ENCODE measurements at places on chromosomes 13 and 19.

DNA sequence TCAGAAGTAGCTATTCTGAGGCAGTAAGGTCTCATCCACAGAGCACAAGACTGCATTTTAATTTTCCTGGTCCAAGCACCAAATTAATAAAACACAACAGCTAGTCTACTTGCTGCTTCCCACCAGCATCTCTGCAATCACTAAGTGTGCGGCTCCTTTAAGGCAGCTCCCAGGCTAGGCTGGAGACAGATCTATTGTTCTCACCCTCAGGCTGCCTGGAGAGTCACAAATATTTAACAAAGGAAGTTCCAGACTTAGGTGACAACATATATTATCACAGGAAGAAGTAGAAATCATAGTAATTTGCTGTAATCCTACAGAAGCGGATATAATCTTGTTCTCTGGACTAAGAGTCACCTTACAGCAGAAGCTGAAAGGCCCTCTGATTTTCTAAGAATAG, 2.2 kb upstream of the EID2 start:
- no peak for DNase-seq

GRCh38 chr13:54433493-54434206, 1405.0 kb downstream of the OLFM4 start:
- no peak for DNase-seq

DNA sequence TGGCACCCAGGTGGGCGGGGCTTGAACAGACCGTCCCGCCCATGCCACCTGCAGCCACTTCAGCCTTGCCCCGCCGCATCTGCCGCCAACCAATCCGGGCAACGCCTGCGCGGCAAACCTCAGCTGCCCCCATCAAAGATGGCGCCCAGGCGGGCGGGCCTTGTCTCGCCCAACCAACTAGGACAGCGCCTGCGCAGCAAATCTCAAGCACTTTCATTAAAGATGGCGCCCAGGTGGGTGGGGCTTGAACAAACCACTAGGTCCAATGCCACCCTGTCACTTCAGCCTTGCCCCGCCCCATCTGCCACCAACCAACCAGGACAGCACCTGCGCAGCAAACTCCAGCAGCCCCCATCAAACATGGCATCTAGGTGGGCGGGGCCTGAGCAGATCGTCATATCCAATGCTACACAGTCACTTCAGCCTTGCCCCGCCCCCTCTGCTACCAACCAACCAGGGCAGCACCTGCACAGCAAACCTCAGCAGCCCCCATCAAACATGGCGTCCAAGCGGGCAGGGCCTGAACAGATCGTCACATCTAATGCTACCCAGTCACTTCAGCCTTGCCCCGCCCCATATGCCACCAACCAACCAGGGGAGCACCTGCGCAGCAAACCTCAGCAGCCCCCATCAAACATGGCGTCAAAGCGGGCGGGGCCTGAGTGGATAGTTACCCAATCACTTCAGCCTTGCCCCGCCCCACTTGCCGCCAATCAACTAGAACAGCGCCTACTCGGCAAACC, 1.4 kb downstream of the PEG3 start:
- peak; percentile 99 for DNase-seq

DNA sequence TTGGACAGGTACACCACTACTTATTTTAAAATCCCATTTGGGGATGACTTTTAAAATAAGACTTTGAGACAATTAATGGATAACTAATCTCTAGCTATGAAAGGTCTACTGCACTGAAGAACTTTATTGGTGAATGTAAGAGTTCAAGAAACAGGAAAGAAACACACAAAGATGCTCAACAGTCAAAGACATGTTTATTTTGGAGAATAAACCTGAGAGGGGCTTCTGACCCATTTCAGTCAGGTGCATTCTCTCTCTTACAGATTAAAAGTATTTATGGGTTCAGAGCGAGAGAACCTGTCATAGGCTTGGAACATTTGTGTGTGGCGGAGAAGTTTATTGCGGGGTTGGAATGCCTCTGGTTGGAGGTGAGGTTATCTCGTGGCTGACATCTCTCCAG, 94.3 kb upstream of the USP29 start:
- no peak for DNase-seq

- no peak for DNase-seq
These were observed 890.9 kb downstream of the PCDH9 start for GRCh38 chr13:66339214-66339613.

GRCh38 chr13:93304868-93305613, 78.4 kb downstream of the GPC6 start:
- no peak for DNase-seq

DNA sequence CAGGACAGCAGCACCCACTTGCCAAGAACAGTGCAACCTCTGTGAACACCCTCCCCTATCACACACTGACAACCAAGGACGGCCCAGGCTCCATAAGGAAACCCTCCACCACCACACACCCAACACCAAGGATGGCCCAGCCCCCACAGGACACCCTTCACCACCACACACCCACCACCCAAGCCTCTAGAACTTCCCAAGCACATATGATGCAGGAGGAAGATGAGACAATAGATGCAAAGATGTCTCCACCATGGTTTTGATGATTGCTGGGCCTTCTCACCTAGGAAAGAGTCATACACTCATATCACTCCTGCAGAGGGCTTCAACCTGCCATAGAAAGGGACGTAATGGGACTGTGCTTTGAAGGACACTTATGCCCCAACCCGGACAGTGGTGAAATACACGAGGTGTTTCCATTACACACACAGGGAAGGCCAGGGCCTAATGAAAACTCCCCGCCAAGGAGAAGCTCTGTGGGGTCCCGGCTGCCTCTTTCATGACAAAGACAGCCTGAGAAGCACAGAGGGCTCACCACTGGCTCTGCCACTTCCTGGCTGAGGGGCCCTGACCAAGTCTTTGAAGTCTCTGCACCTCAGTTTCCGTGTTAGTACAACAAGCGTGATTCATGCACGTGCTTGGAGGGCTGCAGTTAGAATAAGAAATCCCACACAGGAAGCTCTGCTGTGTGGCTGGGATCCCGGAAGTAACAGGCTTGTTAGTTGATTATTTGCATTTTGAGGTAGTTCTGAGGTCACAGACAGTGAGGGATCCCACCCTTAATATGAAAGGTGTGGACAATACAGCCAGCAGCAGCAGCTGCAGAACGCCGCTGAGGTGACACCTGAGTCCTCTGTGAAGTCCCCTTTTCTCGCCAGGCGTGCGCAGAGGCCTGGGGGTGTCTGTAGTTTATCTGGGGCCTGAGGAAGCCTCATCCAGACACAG, 61.9 kb upstream of the ATP12A start:
- DNase-seq, result no peak

GRCh38 chr13:53311561-53311960, 282.9 kb downstream of the OLFM4 start:
- no peak for DNase-seq

GRCh38 chr19:49940482-49940791, 11.1 kb upstream of the NUP62 start:
- DNase-seq, result no peak

- DNase-seq, result no peak
These were observed 324.1 kb upstream of the PCDH9 start for GRCh38 chr13:67554286-67554685.

DNA sequence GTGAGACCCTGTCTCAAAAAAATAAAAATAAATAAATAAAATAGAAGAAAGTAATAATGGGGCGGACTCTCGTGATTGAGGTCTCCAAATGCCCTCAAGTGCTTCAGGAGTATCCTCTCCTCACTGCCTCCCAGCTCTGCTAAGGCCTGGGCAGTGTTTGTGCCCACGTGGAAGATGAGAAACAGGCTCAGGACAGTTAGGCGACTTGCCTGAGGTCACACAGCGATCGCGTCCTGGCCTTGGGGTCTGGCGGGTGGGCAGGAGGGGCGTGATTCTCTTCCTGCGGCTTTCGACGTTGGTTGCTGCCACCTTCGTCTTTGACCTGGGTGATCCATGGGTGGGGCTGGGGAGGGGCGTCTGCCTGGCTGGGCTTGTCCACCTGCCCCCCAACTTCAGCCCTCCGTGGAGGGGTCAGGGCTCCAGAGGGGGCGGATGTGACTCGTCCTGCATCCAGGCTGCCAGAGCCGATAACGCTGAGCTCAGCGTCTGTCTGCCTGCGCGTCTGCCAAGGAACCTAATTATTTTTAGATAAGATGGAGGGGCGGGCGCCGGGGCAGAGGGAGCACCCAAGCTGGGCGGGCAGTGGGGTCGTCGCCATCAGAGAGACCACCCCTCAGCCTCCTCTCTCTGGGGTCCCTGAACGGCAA, 56.9 kb downstream of the NFIC start:
- no peak for DNase-seq

GRCh38 chr13:80339912-80340650, 845 bp downstream of the SPRY2 start:
- no peak for DNase-seq

DNA sequence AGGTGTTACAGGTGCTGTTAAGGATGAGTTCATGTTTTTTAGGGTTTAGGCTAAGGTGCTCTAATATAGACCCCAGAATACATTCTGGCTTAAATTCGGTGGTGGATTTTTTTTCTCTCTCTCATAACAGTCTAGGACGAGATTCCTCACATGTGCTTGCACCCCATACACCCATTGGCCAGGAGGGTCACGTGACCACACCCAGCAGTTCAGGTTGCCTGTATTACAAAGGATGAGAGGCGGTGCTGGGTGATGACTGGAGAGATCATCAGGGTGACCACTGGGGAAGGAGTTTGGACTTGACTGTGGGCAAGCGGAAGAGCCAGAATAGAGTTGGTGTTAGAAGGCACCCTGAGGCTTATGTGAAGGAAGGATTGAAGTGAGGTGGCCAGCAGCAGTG, 27.7 kb downstream of the PPP2R1A start:
- DNase-seq, result no peak

DNA sequence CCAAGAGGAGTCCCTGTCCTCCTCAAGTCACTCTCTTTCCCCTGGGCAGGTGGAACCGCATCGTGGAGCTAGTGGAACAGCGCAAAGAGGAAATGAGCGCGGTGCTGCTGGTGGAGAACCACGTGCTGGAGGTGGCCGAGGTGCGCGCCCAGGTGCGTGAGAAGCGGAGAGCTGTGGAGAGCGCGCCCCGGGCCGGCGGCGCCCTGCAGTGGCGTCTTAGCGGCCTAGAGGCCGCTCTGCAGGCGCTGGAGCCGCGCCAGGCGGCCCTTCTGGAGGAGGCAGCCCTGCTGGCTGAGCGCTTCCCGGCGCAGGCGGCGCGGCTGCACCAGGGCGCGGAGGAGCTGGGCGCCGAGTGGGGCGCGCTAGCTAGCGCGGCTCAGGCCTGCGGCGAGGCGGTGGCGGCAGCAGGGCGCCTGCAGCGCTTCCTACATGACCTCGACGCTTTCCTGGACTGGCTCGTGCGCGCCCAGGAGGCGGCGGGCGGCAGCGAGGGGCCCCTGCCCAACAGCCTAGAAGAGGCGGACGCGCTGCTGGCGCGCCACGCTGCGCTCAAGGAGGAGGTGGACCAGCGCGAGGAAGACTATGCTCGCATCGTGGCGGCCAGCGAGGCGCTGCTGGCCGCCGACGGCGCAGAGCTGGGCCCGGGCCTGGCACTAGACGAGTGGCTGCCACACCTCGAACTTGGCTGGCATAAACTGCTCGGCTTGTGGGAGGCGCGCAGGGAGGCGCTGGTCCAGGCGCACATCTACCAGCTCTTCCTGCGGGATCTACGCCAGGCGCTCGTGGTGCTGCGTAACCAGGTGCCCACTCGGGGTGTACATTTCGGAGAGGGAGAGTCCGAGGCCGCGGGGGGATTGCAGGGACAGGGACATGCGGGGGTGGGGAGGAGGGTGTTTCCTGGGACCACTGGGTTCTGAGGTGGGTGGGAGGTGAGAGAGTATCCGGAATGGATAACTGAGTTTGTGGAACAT, 52.8 kb downstream of the SPTBN4 start:
- DNase-seq, result no peak

- DNase-seq, result no peak
These were observed 1730.1 kb downstream of the SLITRK5 start for GRCh38 chr13:89401264-89401675.

- no peak for DNase-seq
These were observed 439 bp downstream of the DZIP1 start for GRCh38 chr13:95643936-95644598.

DNA sequence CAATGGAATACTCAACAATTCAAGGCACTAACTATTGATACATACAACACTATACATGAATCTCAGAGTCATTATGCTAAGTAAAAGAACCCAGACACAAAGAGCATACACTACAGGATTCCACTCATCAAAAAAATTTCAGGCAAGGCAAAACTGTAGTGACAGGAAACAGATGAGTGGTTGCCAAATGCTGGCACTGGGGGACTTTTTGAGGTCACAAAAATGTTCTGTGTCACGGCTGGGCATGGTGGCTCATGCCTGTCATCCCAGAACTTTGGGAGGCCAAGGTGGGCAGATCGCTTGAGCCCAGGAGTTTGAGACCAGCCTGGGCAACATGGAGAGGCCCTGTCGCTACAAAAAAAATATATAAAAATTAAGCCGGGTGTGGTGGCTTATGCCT, 129.4 kb downstream of the KL start:
- no peak for DNase-seq

DNA sequence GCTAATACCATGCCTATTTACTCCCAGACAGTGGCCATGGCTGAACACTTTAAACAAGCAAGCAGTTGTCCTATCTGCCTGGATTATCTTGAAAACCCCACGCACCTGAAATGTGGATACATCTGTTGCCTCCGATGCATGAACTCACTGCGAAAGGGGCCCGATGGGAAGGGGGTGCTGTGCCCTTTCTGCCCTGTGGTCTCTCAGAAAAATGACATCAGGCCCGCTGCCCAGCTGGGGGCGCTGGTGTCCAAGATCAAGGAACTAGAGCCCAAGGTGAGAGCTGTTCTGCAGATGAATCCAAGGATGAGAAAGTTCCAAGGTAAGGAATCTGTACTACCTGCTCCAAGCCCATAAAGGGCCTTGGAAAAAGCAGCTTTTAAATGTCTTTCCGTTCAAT, 8.6 kb downstream of the RFPL4AL1 start:
- no peak for DNase-seq

GRCh38 chr19:56355517-56355916, 37.8 kb downstream of the ZNF582 start:
- DNase-seq, result no peak

DNA sequence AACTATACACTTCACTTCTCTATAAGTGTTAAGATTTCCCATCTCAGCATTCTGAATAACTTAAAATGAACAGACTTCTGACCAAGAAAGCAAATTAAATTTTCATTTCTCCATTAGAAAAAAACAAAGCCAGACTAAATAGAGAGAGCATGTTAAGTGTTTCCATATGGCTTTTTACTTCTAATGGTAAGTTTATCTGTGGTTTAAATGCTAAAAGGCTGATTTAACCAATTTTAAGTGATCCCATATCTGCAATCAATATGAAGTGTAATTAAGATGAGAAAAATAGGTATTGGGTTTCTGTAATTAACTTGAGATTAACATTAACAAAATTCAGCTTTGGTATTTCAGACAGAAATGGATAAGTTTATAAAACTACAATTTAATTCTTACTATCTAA, 107.8 kb downstream of the ELF1 start:
- no peak for DNase-seq

- no peak for DNase-seq
These were observed 3.5 kb downstream of the MPV17L2 start for GRCh38 chr19:18196511-18196845.

- DNase-seq, result no peak
These were observed 71.6 kb downstream of the KL start for GRCh38 chr13:33087790-33088189.

- no peak for DNase-seq
These were observed 5.2 kb upstream of the MLNR start for GRCh38 chr13:49214917-49215376.

All from thoracic aorta (tissue), 2 donors.